ENCODE measurements at places on chromosomes 5 and 9.

DNA sequence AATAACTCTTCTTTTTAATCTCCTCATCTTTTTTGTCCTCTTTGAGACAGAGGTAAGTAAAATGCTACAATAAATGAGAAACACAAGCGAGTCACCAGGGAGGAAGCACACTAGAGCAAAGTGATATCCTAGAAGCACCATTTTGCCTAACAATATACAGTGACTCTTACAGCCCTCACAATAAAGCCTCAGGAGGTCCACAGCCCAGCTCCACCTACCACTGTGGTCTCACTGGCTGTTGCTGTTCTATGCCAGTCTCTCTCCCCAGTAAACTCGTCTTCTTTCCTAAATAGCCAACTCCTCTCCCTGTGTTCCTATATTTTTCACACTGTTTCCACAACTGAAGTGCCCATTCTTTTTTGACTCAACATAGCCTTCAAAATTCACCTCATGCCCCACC lies 44.3 kb downstream of the TNFSF15 start:
- no peak for DNase-seq

DNA sequence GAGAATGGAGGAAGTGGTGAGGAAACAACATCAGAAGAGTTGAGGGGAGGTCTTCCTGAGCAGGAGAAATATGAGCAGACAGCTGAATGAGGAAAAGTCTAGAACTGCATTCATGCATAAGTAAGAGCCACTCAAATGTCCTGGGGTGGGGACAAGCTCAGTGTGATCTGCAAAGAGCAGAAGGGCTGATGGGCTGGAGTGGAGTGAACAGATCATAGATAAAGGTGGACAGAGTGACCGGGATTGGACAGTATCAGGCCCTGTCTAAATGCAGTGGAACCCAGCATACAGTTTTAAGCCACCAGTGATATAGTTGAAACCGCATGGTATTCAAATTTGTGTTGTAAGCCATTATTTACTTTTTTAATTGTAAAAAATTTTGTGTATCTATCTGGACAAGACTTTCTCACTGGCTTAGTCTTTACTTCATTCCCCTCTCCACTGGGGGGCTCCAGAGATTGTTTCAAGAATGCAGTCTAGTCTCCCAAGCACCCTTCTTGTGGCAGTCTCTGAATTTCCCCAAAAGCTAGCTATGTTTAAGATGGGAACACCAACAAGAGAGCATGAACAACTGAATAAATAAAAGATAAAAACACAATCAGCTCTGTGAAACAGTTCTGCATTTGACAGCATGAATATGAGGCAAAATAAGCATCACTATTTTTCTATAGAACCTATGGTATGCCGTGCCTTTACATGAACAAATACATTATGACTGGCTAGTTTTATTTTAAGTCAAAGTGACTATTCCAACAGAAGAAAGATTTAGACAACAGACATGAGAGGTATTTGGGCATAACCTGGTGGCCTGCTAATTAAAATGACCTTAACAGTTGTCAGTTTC lies 10.7 kb upstream of the STK32A start:
- DNase-seq = no peak

DNA sequence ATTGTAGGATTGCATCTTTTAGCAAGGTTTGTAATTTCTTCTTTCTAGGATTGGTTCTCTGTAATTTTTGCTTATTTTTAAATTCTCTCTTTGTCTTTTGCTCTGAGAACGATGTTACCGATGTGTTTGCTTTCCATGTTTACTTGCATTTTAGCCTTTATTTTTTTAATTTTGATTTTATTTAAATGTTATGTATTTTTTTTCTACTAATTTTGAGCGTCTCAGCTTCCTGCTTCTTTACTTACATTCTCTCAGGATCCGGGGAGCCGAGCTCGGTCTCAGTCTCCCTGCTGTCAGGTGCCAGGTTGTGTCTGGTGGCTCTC lies 20.9 kb downstream of the ANXA2R start:
- DNase-seq = no peak

GRCh38 chr5:131357739-131358561 lies 94.1 kb downstream of the CDC42SE2 start:
- peak; percentile 32 for DNase-seq

DNA sequence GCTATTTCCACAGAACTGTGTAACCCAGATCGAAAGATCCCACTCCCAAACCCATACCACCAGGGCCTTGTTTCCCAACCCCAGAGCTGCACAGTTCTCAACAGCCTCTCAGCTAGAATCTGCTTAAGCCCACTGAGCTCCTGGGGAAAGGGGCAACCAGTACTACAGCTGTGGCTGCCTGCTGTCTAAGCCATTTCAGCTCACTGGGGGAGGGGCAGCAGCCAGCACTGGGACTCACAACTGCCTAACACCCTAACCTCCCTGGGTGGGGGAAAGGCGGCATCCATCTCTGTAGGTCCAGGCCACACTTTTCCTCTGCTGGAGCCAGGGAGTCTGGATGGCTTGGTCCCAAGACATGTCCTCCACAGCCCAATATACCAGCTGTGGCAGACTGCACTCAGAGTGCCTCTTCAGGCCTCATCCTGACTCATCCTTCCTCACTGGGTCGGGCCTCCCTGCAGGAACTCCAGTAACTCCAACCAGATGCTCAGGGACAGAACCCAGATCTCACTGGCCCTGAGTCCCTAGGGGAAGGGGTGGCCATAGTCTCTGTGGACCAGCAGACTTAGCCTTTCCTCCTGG lies 241.4 kb downstream of the HINT1 start:
- no peak for DNase-seq

DNA sequence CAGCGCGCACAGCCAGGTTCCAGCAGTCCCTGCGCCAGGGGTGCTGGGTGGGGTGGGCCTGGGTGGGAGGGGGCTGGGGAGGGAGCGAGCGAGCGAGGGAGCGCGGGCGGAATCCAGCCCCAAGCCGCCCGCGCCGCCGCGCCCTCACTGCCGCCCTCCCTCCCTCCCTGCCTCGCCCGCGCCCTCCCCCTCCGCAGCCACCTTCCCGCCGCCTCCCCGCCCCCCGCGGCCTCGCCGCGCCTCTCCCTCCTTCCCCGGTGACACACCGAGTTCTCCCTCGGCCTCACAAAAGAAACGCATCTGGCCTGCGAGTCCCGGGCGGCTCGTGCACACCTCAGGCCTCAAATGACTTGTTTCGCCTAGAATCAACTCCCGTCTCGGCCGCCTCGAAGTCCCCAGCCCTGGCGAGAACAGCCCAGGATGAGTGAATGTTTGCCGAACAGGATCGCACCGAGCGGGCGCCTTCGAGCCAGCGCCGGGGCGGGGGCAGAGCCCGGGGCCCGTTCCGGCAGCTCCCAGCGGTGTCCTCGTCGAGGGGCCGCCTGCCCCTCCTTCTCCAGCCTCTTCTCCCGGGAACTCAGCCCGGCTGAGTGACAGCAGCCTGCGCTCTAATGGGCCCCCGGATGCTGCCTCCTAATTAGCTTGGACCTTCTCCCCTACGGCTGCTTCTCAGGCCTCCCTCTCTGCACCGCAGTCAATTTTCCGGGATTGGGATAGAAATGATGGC lies 371 bp upstream of the PITX1 start:
- no peak for DNase-seq

DNA sequence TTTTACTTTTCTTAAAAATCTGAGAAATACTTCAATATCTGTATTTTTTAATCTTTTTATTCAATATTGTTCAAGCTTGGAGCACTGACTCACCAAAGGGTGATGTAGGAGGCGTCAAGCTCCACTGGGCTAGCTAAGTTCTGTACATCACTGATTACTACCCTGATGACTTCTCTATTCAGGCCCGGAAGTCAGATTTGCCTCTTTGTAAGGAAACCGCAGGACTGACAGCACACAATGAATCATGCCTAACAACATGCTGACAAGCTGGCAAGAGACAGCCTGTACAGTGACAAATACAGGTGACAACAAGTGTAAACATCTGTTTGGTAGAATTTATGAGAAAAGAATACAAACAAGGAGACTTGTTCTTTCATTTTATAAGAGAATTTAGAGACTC lies 627.9 kb upstream of the RORB start:
- no peak for DNase-seq
